ENCODE measurements at places on chromosomes 12 and 14.

DNA sequence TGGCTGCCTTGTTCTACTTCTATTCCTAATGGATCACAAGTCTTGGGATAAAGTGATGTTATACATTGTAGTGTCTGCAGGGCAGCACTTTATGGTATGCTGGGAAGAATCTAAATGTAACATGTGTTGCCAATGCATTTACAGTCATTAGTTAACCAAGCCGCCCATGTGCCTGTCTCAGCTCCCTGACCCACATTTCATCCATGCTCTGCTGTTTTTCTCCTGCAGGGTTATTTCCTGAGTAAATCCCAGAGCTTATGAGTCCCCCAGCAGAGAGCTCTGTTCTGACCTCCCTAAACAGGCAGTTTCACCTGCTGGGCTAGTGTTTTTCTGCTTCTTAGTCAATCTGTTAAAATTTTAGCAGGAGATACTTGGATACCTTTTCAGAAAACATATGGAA, 4.4 kb upstream of the TMTC2 start:
- no peak for DNase-seq

GRCh38 chr12:31479516-31480210, 111.3 kb downstream of the DENND5B start:
- no peak for DNase-seq

- DNase-seq = no peak
Observed at GRCh38 chr12:131928080-131928710, 881 bp upstream of the PUS1 start.

GRCh38 chr14:32898876-32899275, 39.8 kb upstream of the NPAS3 start:
- DNase-seq = no peak

DNA sequence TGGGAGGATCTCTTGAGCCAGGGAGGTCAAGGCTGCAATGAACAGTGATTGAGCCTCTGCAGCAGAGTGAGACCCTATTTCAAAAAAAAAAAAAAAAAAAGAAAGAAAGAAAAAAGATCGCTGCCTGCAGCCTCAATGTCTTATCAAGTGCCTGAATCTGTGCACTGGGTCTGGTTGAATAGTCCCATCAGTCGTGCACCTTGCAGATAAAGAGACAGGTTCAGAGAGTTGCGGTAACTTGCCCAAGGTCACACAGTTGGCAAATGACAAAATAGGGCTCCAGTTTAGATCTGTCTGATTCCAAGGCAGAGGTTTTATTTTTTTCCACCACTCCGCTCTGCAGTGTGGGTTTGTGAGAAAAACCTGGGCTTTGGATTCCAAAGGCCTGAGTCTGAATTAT, 649 bp upstream of the PLA2G1B start:
- no peak for DNase-seq

GRCh38 chr12:52254180-52254964, 20.1 kb upstream of the KRT86 start:
- no peak for DNase-seq

DNA sequence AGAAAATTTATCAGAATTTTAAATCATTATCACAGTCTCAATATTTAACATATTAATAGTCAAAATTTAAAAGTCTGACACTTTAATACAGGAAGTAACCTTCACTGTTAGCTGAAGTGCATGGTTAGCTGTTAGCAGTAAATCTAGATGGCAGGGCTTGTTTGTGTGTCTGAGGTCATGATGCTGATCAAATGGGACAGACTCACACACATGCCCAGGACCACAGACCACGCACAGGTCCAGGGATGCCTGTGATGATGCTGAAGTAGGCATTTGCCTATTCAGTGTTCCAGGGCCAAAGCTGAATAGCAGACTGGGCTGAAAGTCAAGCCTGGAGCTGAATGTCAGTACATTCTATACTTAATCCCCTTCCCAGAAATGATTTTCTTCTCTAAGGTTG, 20.5 kb downstream of the FNTB start:
- DNase-seq = no peak

DNA sequence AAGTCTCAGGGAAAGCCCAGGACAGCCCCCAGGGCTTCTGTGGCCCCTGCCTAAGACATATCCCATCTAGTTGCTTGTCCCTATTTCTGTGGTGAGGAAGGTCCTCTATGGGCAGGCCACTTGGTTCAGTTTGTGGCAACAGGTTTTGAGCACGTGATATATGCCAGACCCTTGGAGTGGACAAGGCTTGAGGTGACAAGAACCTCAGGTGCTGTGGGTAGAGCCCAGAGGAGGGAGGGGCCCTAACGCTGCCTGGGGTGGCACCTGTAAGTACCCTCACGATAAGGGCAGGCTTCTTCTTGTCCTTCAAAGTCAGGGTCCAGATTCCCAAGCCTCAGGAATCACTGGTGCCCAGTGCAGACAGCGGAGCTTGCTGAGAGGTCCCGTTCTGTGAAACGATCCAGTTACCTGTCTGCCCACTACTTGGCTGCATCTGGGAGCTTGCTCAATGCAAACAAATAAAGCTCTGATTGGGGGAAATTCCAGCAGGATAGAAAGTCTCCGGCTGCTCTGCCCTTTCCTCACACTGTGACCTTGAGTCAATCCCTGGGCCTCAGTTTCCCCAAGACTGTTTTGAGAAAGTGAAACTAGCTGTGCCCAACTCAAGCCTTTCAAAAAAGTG, 47.7 kb upstream of the FAM181A start:
- no peak for DNase-seq

DNA sequence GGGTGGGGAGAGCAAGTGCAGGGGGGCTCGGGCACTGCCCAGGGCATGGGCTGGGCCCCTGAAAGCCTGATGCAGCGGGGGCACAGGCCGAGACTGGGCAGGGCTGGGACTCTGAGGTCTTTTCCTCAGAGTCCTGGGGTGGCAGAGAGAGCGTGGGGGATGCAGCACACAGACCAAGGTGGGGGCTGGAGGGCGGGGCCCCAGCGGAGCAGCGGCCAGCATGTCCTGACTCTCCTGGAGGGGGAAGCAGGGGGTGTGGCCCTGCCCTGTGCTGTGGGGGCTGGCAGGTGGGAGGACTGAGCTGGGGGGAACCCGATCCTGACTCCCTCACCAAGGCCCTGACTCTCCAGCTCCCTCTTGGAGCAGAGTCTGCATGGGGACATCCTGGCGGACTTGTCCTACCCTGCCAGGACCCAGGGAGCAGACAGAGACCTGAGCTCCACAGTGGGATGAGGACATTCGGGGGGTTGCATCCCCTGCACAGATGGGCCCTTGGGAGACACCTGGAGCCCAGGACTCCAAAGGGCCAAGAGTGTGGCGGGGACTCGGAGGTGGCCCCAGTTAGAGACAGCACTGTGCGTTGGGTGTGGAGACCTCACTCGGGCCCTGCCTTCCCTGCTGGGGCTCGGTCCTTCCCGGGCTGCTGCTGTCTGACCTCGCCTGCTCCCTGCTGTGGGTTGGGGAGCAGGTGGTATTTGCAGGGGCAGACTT, 326.1 kb downstream of the TMEM121 start:
- DNase-seq = no peak

All from caudate nucleus (tissue), 63 donors.